Umbilical cord (tissue), 2 donors: ENCODE measurements at places on chromosomes 1 and 21.

GRCh38 chr1:22772014-22772413 is 61.4 kb downstream of the EPHB2 start:
- DNase-seq, result no peak

- DNase-seq, result no peak
Measured at GRCh38 chr1:9340864-9341263, 48.2 kb downstream of the SPSB1 start.

DNA sequence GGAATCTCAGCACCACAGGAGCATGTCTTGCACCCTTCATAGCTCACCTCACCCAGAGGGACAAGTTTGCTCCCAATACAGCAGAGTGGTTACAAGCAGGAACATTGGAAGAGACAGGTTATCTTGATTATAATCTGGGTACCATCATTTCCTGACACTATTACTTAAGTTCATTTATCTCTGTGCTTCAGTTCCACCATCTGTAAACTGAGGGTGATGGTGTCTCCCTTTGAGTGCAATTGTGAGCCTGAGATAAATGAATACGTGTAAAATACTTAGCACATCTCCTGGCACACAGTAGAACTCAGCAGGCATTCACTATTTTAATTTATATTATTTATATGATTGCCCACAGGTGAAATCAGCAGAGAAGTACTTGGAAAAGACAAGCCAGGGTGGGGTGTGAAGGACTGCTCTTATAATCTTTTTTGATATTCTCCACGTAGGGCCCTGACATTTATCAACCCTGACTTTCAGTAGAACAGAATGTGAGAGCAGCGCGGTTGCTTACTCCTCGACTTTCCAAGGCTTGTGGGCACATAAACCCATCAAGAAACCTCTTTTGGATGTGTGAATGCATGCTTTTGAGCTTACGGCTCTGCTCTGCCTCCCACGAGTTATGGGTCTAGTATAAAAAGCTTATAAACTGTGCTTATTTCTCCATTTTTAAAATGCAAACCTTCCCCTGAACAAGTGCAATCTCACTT is 34.9 kb downstream of the DUSP10 start:
- no peak for DNase-seq

- no peak for DNase-seq
Measured at GRCh38 chr1:179129702-179130473, 48.0 kb downstream of the TOR3A start.

GRCh38 chr1:151828921-151829320 is 2.7 kb downstream of the RORC start:
- peak; percentile 58 for DNase-seq

- DNase-seq, result no peak
Measured at GRCh38 chr1:182649041-182649440, 35.3 kb downstream of the RGS8 start.

- DNase-seq, result peak; percentile 38
Measured at GRCh38 chr1:160904783-160905616, 20.0 kb upstream of the ITLN1 start.

DNA sequence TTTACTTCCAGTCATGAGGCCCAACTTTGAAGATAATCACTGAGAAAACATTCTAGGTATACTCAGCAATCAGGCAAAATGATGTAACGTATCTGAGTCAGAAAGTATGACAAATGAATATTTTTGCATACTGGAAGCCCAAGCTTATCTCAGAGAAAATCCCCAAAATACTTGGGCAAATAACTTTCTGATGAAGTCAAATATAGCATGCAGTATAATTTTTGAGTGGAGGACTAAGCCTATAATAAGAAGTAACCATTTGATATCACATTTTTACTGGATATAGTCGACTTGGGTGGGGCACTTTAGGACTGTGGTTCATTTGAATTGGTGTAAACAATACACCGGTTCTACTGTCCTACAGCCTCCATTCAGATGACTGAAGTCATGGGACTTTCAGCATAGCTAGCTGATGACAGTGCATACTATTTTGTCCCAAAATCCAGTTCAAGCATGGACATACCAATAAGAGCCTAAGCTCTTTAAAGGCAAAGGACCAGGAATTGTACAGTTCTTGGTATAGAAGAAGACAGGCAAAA is 2.3 kb upstream of the GADD45A start:
- DNase-seq, result peak; percentile 84

DNA sequence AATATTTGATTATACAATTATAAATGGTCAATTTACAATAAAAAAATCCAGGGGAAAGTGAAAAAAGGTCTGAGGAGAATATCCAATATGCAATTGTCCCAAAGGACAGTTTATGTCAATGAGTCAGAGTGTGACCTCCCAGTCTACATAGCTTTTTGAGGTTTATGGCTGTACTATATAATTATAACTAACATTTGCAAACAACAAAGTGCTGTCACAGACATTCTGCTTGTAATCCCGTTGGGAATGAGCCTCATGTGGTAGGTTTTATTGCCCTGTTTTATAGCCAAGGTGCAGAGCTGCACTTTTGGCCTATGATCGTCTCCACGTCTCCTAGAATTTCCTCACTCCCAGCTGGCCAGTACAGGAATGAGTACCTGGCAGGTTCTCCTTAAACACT is 103.8 kb downstream of the ADSS2 start:
- DNase-seq, result no peak

GRCh38 chr1:234322979-234323378 is 50.3 kb upstream of the COA6 start:
- no peak for DNase-seq

GRCh38 chr1:226626577-226626956 is 78.0 kb downstream of the STUM start:
- DNase-seq, result peak; percentile 65

DNA sequence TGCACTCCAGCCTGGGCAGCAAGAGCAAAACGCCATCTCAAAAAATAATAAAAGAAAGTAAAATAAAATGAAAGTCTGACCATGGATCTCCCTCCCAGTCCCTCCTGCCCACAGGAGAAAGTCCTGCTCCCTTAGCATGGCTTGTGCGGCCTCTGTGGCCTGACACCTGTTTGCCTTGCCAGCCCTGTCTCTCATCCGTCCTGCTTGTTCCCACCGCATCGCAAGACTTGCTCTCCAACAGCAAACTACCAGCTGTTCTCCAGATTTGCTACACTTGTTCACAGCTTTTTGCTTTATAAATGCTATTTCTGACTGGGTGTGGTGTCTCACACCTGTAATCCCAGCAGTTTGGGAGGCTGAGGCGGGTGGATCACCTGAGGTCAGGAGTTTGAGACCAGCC is 2.7 kb downstream of the ETV3L start:
- no peak for DNase-seq

- no peak for DNase-seq
Measured at GRCh38 chr1:246733704-246734103, 9.5 kb downstream of the SCCPDH start.

GRCh38 chr1:22104094-22104493 is 38.8 kb downstream of the WNT4 start:
- DNase-seq, result no peak

DNA sequence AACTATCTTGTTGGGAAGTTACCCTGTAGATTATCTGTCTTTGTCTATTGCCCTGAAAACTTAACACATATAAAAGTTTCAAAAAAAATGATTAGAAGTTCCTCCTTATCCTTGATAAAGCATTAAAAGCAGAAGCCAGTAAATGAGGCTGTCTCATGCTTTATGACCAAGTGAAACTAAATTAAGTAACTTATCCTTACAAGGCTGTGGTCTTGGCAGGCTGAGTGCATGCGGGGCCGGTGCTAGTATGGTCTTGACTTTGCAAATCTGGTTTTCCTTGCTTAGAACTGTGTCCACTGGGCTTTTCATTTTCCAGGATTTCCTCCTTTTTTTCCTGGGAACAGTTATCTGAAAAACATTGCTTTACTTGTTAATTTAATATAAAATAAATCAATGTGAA is 43.1 kb downstream of the PCNX2 start:
- peak; percentile 57 for DNase-seq

DNA sequence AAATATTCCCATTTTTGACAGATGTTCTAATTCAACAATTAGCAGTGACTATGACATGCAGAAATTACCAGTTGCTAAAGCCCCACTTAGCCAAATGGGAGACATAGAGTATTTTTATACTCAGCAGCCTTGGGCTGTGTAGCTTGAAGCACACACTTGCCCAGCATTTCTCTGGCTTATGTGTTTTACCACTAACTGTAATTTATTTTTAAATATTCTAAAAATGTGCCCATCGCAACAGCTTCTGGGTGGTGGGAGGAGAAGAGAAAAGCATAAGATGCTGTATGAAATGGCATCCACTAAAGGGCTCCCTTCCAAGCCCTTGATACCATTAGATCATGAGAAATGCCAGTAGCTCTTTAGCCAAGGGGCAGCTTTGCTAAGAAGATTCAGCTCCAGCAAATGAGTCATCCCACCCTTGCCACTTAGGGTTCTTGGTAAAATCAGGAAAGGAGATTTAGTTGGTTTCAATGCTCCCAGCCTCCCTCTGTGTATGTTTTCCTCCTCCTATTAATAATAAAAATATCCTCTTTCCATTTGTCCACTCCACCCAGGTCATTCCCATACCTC is 462.7 kb upstream of the DEPDC1 start:
- no peak for DNase-seq

GRCh38 chr1:203520315-203520714 is 26.4 kb downstream of the OPTC start:
- DNase-seq, result no peak

DNA sequence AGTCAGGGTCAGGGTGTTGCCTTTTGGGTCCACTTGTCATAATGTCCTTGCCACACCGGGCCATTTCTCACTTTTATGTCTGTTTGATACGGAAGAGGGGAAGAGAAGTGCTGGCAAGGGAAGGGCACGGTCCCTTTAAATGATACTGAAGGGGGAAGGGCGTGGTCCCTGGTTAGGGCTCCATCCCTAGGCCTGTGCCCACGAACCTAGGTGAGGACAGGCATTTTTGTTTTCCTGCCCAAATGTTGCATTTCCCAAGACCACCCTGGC is 25.2 kb downstream of the B3GALT5 start:
- no peak for DNase-seq

DNA sequence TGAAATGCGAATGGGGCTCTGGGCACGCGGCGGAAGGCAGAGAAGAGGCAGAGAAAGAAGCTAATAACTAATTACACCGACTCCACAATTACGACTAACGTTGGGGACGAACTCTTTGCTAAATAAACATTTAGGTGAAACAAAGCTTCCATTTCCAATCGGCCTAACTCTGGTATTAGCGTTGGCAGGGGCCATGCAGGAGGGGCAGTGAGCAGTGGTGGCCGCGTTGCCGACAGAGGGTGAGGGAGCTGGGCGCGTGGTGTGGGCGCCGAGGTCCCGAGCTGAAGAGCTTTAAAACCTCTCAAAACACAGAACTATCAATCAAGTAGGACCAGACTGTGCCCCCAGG is 553 bp upstream of the NDUFV3 start:
- peak; percentile 24 for DNase-seq

DNA sequence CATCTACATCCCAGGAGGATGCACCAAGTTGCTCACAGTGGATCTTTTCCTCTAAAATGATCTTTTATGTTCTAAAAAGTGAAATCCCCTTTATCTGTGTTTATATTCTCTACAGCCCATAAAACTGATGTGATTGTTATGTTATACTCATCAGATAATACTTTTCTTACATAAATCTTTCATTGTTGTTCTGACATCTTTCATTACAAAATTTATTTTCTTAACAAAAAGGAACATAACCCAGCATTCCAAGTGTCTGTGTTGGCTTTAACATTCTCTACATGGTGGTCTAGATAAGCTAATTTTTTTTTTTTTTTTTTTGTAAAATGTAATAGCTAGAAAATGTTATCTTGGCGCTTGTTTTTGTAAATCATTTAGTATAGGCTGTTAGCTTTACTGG is 8.3 kb upstream of the CACYBP start:
- no peak for DNase-seq

DNA sequence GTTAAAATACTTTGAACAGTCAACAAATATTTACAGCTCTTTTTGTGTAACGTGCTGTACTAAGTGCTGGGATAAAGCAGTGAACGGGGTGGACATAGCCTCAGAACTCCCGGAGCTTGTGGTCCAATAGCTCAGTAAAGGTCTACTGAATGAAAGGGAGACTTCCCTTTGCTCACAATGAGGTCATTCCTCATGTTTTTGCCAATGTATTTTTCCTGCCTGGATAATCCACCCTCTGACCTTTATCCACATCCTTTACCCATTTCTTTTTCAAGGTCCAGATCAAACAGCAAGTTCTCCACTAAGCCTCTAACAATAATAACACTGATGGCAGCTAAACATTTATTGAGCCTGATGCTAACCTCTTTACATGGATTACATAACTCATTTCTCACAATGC is 55.9 kb downstream of the LEPR start:
- DNase-seq, result no peak

GRCh38 chr1:157111396-157112165 is 12.0 kb upstream of the ETV3L start:
- no peak for DNase-seq

DNA sequence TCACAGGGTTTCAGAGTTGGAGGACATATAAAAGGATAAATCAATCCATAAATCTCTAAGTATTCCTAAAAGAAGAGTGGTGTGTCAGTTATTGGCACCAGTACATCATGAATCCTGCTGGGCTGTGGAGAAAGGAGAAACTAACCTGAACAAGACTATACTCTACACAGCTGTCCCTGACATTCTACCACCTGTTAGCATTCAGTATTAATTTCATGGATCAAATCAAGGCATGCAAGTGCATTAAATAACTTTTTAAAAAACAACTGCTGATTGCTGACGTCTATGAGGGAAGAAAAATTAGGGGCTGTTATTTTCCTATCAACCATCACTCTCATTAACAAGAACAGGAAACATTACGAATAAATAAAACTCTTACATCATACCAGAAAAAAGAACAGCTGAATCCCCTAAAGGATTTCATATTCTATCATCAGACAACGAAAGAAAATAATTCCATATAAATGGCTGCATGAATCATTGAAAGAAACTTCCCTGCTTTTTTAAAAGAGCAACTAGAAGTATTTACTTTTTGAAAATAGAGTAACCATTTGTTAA is 121.7 kb downstream of the ATF6 start:
- DNase-seq, result no peak

DNA sequence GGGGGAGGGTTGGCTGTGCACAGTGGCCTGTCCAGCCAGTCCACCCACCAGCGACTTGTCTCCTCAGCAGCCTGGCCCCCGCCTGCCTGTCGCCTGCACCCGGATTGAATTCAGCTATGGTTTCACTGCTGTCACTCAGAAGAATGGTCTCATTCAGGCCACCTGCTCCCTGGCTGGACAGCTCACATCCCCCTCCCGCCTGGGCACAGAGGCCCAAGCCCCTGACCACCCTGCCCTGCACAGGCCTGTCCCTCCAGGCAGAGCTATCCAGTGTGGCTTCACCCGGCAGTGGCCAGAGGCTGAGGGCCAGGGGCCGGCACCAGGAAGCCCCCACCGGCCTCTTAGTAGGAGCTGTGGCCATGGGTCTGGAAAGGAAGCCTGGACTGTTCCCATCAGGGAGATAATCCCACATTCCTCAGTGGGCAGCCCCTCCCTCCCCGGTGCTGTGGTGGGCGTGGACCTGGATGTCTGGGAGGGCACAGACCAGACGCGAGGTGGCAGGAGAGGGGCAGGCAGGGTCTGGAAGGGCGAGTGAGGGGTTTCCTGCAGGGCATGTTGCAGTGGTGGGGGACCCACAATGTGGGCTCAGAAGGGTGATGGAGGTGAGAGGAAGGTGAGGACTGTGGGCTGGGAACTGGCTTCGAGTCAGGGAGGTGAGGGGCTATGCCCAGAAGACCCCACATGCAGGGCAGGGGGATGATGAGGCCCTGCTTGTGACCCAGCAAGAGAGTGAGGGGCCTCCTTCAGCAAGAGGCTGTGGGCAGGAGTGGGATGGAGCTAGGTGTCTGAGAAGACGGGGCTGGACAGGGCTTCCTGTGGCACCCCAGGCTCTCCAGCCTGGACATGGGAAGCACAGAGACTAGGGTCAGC is 30.4 kb downstream of the WNT9A start:
- peak; percentile 47 for DNase-seq

GRCh38 chr1:161082996-161083747 is 6.2 kb downstream of the NECTIN4 start:
- DNase-seq, result peak; percentile 84
